ENCODE measurements at places on chromosomes 5 and 9.

GRCh38 chr5:32277798-32278197, 34.9 kb downstream of the MTMR12 start:
- DNase-seq: no peak

- DNase-seq: peak; percentile 66
These were observed 153.5 kb downstream of the RAPGEF6 start for GRCh38 chr5:131481569-131481968.

GRCh38 chr5:133285583-133286021, 233.8 kb downstream of the HSPA4 start:
- no peak for DNase-seq

GRCh38 chr5:50716134-50716533, 49.7 kb downstream of the PARP8 start:
- DNase-seq: no peak

DNA sequence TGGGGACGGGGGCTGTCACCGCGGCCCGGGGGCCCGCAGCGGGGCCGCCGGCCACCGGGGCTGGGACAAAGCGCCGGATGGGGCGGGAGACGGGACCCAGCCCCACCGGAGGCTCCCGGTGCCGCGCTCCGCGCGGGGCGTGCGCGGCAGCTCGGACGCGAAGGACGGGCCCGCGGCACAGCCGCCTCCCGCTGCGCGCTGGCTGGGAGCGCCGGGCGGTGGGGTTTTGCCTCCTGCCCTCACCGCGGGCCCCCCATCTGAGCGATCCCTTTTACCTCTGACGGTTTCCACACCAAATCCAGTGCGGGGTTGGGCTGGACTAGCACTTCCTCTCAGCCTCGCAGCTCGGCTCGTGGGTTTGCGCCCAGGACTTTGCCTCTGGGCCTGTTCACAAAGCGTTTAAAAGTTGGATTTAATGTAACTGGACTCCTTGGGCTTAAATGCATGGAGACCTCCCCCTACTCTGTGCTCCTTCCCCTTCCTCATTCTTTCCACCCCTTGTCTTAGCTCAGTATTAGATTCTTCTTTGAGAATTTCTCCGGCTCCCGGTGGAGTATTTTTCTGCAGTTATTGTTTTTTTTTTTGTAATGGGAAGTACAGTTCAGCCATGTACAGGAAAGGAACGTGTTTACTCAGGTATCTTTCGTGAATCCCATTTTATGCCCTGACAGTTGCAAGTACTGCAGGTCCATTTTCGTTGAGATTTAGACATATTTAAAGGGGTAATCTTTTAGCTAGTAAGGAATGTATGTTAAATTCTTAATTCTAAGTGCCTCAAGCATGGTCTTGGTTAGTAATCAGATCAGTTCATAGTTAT, 691 bp downstream of the FCHO2 start:
- DNase-seq: peak; percentile 31

GRCh38 chr9:136617746-136618579, 44.8 kb upstream of the EGFL7 start:
- DNase-seq: no peak

GRCh38 chr9:98104445-98104881, 14.6 kb downstream of the TRIM14 start:
- DNase-seq: no peak

- no peak for DNase-seq
These were observed 523.9 kb downstream of the TAF11L14 start for GRCh38 chr5:18158166-18158565.

DNA sequence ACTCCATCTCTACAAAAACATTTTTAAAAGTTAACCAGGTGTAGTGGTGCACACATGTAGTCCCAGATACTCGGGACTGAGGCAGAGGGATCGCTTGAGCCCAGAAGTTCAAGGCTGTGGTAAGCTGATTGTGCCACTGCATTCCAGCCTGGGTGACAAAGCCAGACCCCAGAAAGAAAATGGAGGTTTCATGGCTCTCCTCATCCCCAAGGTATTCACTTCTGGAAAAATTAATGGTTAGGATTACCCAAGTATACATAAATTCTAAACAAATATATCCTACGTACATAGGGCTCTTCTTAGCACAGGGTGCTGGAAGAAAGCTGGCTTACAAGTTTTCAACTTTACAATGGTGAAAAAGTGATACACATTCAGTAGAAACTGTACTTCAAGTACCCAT, 18.6 kb upstream of the RECK start:
- DNase-seq: no peak

GRCh38 chr5:73213566-73213998, 40.6 kb downstream of the TMEM174 start:
- no peak for DNase-seq

DNA sequence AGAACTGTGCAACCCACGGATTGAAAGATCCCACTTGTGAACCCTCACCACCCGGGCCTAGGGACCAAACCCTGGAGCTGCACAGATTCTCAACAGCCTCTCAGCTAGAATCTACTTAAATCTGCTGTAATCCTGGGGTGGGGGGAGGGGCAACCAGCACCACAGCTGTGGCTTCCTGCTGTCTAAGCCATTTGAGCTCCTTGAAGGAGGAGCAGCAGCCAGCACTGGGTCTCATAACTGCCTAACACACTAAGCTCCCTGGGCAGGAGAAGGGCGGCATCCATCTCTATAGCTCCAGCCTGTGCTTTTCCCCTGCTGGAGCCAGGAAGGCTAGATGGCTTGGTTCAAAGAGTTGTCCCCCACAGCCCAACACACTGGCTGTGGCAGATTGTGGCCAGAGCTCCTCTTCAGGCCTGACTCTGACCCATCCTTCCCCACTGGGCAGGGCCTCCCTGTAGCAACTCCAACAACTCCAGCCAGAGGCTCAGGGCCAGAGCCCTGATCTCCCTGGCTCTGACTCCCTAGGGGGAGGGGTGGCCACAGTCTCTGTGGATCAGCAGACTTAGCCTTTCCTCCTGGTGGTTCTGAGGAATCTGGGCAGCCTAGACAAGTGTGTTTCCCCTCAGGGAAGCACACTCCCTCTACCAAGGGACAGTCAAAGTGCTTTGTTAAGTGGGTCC, 72.0 kb upstream of the C9orf72 start:
- no peak for DNase-seq

DNA sequence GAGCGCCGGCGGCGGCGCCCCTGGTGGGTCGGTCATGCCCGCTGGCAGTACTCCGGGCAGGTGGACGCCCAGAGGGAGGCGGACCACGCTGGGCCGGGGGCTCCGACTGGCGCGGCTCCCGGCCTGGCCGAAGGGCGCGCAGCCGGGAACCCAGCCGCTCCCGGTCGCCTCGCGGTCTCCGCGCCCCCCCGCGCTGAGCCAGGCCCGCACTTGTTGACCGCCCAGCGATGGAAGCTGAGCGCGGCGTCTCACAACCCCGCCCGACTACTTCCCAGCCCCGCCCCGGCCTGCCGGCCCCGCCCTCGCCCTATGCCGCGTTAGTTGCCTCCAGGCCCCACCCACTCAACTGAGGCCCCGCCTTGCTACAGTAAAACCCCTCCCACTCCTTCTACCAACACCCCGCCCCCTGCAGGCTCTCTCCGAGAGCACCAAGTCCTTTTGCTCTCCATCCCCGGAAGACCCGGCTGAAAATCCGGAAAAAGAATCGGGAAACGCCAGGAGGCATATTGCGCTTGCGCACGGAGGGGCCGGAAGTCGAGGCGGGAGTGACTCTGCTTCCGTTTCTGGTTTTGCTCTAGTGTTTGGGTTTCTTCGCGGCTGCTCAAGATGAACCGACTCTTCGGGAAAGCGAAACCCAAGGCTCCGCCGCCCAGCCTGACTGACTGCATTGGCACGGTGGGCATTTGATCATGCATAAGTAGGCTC, at the start of the genes BAG1 and CHMP5:
Gene BAG1, minus strand, starts transcription at position 236 of the 705 bp plus-strand sequence.
Gene CHMP5, plus strand, starts transcription at position 577 of the 705 bp plus-strand sequence. Its CDS starts 30 bp downstream, at position 607.
- peak; percentile 99 for DNase-seq

GRCh38 chr9:110065532-110065931, 142.4 kb downstream of the C9orf152 start:
- DNase-seq: no peak

- DNase-seq: peak; percentile 32
These were observed 1.1 kb downstream of the LARP1 start for GRCh38 chr5:154756009-154756867.

DNA sequence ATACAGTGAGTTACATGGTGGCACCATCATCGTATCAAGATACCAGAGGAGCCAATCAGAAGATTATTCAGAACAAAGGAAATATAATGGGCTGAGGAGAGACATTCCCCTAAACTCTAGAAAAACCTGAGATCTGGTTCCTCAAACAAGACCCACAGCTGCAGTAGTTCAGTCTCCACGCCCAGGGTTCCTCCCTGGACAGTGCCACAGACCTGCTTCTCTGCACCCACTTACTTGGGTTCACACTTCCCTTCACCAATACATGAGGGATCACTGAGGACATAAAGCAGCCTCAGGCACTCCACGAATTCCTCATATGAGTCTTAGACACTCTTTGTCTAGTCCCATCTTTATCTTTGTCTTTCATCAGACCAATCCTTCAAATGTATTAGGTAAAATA, 101.7 kb downstream of the APTX start:
- no peak for DNase-seq

- no peak for DNase-seq
These were observed 42.4 kb downstream of the MRRF start for GRCh38 chr9:122307061-122307460.

DNA sequence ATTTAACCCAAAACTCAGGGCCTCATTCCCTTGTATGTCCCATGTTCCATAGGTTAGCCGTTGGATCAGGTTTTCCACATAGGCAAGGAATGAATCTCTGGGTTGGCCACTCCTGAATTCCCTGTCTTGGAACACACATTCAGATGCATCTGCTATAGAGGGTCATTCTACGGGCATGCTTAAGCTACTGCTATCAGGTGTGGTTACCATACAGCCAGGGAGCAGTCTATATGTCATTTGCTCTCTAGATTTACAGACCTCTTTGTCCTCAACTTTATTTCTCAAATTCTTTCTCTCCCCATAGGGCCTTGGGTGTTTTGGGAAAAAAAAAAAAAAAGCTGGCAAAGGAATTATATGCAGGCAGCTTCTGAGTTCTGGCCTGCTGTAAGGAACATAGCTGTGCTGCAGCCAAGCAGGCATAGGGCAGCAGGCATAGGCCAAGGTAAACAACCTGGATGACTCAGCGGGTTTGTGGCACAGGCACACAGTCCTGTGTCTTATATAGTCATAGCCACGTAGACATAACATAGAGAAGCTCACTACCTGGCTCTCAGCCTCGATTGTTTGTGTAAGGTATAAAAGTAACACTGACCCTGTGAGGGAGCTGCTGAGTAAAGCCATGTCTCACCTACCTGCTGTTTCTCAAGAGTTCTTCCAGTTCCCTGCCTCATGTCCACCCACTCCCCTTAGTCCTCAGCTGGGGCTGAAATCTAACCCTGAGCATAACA, 141.5 kb downstream of the OSTF1 start:
- DNase-seq: no peak

DNA sequence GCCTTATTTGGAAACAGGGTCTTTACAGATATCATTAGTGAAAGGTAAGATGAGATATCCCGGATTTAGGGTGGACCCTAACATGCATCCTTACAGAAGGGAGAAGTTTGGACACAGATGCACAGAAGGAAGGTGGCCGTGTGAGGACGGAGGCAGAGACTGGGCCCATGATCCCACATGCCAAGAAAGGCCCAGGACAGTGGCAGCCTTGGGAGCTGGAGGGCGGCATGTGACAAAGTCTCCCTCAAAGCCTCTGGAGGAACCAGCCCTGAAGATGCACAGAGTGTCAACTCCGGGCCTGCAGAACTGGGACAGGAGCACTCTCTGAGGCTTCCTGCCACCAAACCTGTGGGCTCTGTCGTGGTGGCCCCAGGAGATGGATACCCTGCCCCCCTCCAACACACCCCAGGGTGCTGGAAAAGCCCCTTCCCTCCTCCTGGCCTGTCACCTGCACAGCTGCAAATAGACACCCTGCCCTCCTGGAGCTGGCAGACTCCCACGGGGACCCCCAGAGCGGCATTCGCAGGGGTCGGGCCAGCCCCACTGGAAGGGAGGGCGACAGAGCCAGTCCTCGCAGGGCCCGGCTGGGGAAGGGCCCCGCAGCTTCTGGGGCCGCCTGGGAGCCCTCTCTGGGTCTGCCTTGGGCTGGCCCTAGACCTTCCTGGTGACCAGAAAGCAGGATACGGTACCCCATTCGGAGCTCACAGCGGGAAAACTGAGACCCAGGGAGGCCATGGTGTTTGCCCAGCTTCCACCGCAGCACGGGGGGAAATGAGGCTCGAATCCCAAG, 7.9 kb downstream of the NACC2 start:
- no peak for DNase-seq

GRCh38 chr5:117118499-117118898, 543.9 kb upstream of the SEMA6A start:
- DNase-seq: no peak

GRCh38 chr5:140005145-140005591, 37.9 kb downstream of the NRG2 start:
- DNase-seq: no peak

GRCh38 chr5:133429046-133429445, 183.3 kb downstream of the FSTL4 start:
- DNase-seq: no peak

GRCh38 chr5:168853972-168854371, 274.8 kb upstream of the PANK3 start:
- DNase-seq: no peak

GRCh38 chr5:72499730-72500129, 7.5 kb downstream of the ZNF366 start:
- no peak for DNase-seq

DNA sequence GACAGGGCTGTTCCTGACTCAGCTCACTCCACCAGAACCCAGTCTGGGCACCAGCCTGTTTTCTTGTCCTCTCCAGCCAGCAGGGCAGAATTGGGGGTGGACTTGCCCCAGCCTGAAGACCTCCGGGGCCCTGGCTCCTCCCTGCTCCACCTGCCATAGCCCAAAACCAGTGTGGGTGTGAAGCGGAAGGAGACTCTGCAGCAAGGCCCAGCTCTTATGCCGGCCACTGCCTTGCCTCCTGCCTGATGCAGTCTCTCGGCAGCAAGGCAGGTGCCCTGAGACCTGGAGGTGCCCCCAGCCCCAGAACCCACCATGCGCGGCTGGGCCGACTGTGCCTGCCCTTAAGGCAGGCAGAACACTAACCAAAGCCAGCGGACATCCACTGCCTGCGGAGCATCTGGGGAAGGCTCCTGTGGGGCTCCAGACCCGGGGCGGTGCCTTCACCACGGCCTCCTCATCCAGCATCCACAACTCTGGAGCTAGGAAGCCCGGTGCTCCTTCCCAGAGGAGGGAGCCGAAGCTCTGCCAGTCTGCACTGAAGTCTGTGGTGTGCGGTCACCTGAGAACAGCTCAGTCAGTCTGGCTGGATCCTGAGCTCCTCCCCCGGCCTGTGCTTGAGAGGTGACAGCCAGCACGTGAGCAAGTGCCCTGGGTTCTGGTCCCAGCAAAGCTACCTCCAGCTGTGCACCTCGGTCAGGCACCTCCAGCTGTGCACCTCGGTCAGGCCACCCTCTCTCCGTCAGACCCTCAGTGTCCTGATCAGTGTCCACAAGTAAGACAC, 116.7 kb downstream of the ADAMTS2 start:
- no peak for DNase-seq

GRCh38 chr5:128052780-128053179, 30.8 kb upstream of the SLC12A2 start:
- no peak for DNase-seq

- DNase-seq: peak; percentile 81
These were observed 226.5 kb upstream of the MAP3K1 start for GRCh38 chr5:56588636-56589480.
